ENCODE measurements at places on chromosomes 5 and 9.

DNA sequence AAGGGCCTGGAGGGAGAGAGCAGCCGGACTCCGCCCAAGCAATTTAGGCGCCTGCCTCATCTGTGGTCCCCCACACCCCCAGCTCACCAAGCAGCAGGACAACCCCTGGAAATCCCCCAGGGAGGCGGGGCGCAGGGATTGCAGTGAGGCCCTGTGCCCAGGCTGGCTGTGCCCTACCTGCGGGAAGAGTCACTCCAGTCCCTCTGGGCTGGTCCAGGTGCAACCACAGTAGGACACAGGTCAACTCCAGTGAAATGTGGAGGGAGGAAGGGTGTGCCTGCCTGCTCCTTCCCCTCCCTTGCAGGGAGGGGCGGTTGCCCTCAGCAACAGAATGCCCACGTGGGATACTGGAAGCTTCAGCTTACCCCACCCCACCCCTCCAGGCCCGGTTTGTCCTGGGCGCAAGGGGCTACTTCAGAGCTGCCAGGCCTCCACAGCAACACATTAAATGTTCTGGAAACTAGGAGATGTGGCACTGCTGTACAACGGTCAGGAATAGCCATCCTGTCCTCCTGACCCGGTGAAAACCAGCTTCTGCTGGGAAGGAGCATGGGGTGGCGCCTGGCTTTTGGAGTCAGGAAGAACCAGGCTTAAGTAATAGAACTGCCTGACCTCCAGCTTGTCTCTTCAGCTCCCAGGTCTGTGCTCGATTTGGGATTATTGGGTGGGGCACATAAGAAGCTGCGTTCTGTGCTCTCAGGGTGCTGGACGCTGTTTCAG lies 22.5 kb downstream of the ABO start:
- DNase-seq: peak; percentile 95

DNA sequence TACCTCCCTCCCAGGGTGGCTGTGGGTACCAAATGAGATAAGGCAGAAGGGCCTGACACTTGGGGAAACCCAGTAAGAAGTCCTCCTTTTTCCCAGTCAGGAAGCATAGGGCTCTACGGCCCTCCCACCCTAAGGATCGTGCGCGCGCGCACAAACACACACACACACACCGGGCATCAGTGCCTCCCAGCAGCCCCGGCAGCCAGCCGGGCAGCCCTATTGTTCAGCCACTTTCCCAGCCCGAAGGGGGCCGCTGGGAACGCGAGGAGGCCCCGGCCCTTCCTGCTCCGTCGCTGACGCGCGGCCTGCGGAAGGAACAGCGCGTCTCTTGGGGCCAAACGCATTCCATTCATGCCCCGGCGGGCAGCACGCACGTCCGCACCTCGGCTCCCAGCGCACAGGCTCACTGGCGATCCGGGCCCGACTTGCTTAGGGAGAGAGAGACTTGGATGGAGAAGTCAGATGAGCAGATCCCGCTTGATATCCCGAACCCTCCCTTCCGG lies 22.6 kb downstream of the DUSP1 start:
- peak; percentile 50 for DNase-seq

DNA sequence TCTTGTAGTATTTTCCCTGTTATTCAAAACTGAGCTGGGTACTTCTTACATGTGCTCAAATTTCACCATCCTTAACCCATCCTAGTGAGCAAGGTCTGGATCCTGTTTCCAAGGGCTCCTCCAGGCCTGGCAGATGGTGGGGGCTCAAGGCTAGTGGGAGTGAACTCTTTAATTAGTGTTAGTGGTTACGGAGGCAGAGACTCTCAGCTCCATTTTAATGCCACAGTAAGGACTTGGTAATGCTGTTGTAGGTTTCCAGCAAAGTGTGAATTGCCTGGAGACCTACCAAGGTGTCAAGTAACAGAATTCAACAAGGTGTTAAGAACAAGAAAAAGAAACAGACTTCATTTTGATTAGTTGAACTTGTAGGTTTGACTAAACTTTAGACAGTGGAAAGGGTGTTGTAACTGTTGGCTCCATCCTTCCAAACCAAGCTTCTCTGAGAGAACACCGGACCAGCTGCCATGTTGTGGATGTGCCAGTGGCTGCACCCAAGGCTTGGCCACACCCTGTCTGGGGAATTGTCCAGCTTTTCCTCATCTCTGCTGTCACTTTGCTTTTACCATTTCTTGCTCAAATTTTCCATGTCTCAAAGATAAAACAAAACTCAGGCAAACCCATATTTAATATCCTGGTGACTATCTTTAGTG lies 98.7 kb downstream of the ADCY2 start:
- no peak for DNase-seq

- peak; percentile 84 for DNase-seq
Measured at GRCh38 chr9:134374301-134375010, 48.2 kb downstream of the RXRA start.

- no peak for DNase-seq
Measured at GRCh38 chr9:89194421-89195130, 16.0 kb upstream of the SHC3 start.

DNA sequence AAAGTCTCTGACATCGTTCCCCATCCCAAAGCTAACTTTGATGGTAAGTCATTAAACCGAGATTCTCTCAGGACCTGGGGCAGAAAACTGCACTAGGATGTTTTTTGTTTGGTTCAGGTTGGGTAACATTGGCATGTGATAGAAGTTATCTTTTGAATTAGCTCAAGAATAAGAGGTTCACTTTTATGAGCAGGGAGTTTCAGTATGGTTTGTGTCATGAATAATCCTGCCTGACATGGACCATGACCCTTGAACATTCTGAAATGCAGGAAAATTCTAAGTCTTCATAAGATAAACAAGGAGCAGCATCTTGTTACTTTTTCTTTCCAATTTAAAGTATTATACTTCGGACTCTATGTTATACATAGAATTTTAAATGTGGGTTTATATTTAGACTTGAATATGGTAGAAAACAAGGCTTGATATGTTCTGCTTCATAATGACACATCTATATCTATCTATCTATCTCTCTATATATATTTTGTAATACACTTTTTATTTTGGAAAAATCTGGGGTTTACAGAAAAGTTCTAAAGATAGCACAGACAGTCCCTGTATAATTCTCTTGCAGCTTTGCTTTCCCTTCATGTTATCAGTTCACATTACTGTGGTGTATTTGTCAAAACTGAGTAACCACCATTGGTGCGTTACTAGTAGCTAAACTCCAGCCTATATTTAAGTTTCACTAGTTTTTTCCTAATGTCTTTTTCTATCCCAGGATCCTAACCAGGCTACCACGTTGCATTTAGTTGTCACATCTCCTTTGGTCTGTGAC lies 102.7 kb upstream of the TAF11L2 start:
- no peak for DNase-seq

GRCh38 chr9:110106661-110107060 lies 101.3 kb downstream of the C9orf152 start:
- DNase-seq: no peak

- DNase-seq: no peak
Measured at GRCh38 chr9:109249615-109250014, 71.2 kb downstream of the EPB41L4B start.

DNA sequence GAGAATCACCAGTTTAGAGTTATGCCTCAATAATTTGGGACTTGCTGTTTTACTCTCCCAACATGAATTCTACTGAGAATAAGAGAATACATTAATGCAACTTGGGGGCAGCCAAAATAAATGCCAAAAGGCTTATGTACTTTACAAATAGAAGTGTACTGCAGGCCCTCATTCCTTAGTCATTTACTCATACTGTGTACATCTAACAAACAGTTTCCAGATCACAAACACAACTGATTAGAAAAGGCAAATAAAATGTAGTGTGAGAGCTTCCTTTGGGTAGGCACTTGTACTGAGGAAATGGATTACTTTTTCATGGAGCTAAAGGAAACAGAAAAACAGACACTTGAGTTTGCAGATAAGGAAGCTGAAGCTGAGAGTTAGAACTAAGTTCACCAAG lies 12.6 kb downstream of the ANKDD1B start:
- DNase-seq: no peak

- DNase-seq: no peak
Measured at GRCh38 chr5:133738271-133738670, 125.9 kb upstream of the FSTL4 start.

- DNase-seq: no peak
Measured at GRCh38 chr5:115623658-115624057, 2.2 kb downstream of the TMED7 start.

GRCh38 chr5:67021031-67021430 lies 175.6 kb downstream of the CD180 start:
- DNase-seq: no peak

DNA sequence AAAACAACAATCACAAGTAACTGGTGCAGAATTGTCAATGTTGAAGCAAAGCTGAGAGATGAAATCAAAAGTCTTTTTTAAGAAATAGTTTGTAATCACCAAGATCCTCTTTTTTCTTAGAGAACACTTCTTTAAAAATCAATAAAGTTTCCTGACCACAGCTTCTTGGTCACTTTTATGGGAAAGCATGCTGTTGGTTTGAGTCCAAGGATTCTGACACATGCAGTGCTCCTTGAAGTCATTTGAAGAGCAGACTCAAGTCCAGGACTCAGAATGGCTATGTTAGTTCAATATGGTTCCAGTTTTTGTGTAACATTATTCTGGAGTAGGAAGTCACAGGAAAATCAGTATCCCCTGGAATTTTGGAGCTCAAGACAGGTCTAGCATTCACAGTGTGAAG lies 480.6 kb downstream of the NR2F1-AS1 start:
- DNase-seq: no peak

DNA sequence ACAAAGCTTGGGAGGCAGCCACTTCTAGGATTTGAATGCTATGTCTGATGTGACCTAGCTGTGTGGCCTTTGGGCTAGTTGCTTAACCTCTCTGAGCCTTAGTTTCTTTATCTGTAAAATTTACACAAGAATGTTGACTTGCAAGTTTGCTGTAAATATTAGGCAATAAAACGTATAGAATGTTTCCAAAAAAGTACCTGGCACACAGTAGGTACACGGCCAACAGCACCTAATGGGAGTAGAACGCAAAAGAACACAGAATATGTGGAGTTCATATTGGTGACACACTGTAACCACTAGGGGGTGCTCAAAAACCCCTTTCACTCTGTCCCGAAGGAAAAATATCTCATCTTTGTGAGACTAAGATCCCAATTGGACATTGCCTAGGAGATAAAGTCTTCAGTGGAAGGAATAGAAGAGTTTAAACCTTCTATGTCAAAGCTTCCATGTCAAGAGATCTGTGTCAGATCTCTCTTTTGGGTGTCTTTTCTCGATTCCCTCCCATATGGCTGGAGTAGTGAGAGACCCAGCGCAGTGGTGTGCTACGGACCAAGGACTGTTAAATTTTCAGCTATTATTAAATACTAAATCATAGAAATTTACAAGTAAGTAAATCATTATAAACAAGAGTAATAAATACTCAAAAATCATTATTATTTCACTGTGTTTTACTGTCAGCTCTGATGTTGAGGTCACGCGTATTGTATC lies 145.4 kb upstream of the RAD23B start:
- no peak for DNase-seq

- DNase-seq: no peak
Measured at GRCh38 chr9:120303519-120303918, 276.4 kb downstream of the CDK5RAP2 start.

- DNase-seq: no peak
Measured at GRCh38 chr5:132556153-132556762, 519 bp upstream of the RAD50 start.

GRCh38 chr5:157740229-157740610 lies 3.3 kb upstream of the LSM11 start:
- DNase-seq: no peak

DNA sequence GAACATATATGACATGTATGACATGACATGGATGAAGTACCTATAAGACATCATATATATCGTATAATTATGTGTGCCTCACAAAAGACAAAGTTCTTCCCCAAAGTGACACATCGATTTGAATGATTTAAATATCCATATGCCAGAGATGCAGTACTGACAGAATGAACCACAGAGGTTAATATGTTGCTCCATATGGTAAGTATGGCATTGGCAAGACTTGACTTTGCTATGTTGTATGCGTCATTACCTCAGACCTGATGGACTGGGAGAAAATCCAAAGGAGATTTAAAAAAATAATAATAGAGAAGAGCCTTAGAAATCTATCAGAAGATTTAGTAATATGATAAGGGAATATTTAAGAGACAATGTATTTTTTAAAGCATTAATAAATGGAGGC lies 263.2 kb downstream of the PJA2 start:
- no peak for DNase-seq

GRCh38 chr9:14766299-14766698 lies 43.8 kb upstream of the CER1 start:
- DNase-seq: no peak

GRCh38 chr5:17925276-17925675 lies 291.0 kb downstream of the TAF11L14 start:
- DNase-seq: no peak

DNA sequence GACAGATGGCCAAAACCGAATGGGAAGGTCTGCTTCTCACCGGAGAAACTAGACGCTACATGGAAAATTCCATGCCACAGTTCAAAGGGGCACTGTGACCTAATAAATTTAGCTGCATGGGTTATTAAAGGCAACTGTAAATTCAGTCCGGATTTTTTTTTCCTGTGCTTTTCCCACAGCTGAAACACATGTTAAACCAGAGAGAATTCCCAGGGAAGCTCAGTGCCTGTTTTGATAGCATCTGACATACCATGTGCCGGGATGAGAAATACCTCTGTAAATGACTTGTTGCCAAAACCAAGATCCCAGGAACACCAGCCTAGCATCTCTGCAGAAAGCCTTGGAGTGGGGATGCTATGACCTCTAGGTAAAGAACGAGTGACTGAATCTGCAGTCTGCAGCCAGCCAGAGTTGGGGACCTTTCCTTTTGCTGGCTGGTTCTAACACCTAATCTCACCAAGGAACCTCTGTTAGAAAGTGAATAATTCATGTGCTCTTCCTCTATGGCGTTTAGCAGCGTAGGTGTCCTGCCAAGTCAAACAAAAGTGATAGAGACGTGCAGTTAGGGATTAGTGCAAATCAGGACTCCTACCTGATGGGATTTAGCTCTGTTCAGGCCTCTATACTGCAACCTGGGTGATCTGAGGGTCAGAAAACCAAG lies 77.9 kb downstream of the SLIT3 start:
- DNase-seq: no peak

DNA sequence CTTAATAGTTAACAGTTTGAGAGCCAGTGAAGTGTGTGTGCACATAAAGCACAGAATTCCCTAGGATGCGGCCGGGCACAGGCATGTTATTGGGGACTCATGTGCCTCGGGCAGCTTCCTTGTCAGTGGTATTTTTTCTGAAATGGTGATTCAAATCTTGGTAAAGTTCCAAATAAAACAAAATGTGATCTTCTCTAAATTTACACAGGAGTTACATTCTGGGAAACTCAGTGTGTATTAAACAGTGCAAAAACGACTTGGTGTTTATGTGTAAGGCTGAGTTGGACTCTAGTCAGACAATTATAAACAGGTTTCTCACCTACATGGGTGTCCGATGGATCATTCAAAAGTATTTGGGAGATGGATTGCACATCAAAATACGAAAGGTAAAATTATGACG lies 48.9 kb downstream of the BOD1 start:
- no peak for DNase-seq
